SK-N-SH treated with all-trans-retinoic acid at 6 μM for 48 hours (cell line): ENCODE measurements at places on chromosomes 5 and 9.

GRCh38 chr5:154193701-154194121, 3.2 kb downstream of the GALNT10 start:
- peak; percentile 45 for ATAC-seq

DNA sequence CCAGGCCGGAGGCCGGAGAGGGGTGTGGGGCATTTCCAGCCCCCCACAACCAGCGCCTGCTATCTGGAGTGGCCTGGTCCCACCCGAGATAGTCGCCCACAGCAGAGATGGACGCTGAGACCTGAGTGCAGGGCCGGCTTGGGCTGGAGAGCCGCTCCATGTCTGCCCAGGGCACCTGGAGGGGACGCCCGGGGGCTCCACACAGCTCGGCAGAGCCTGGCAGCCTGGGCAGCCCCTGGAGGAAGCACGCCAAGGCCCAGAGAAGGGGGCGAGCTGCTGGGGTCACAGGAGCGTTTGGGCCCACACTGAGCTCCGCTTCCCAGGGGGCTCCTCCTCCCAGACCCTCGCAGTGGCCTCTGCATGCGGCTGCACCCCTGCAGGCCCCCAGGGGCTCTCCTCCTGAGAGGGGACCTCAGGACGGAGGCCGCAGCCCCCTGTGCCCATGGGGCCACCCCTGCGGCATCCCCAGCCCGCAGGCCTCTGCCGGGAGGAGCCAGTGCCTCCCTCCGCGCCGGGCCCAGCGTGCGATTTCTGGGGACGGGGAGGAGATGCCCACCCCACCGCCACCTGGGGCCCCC, 42.2 kb upstream of the EGFL7 start:
- no peak for ATAC-seq

GRCh38 chr5:128673411-128673957, 135.4 kb upstream of the FBN2 start:
- no peak for ATAC-seq

DNA sequence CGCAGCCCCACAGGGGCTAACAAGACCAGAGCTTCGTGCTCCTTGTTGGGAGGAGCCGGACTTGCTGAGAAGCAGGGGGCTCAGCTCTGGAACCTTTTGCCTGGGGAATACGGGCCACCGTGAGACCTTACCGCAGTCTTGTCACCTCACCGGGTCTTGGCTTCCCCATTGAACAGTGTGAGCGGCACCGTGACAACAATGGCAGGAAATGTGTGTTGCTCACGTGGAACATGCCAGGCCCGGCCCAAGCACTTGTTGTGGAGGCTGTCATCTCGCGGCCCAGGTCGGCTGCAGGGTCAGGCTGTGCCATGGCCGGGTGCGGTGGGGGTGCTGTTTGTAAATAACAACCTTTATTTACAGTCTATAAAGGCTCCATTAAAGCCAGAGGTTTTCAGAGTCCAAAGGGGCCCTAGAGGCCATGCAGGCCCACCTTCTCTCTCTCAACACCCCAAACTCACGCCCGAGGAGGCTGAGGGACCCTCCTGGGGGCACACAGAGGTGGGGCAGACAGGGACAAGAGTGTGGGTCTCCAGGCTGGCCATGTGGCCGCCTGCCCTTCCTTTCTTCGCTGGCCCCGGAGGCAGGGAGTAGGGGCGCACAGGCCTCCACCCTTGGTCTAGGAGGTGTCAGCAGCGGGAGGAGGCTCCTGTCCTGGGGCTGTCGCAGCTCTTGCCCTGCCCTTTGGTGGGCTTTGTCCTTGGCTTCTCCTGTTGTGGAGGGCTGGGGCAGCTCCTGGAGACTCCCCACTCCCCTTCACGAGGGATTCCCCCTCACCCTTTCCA, 79.7 kb downstream of the TSPAN17 start:
- ATAC-seq: no peak

DNA sequence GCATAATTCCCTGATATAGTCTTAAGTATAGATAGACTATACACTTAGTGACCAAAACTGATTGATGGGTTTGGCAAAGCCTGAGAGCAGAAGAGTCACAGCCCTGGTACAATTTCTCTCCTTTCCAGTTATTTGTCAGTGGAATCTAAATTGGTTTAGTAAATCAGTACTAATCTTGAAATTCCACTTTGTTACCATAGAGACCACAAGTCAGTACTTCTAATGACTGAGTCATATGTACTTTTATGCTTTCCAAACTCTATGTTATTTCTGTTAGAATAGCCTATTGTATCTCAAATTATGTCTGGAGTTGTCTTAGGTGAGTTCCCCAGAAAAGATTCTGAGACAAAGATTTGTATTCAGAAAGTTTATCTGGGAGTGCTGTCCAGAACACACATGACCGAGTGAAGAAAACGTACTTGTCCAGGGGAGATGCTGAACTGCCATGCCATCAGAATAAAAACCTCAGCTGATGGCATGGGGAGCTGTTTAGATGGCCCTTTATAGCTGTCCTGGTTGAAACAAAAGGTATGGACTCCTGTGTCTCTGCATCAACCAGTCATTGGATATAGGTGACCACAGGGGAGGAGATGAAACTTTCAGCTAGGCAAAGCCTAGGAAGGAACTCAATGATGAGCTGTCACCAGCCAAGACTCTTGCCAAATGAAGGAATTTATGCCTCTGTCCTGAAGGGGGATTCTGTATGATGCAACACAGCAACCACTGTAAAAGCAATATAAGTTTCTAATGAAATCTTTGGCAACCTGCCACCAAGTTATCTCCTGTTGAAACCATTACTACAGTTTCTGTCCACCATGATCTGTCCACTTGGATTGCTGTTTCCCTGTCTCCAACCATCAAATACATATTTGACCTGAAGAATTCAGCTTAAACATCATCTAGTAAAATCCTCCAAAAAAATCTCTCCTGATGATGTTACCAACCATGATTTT, 18.0 kb upstream of the SMC2 start:
- ATAC-seq: peak; percentile 81

DNA sequence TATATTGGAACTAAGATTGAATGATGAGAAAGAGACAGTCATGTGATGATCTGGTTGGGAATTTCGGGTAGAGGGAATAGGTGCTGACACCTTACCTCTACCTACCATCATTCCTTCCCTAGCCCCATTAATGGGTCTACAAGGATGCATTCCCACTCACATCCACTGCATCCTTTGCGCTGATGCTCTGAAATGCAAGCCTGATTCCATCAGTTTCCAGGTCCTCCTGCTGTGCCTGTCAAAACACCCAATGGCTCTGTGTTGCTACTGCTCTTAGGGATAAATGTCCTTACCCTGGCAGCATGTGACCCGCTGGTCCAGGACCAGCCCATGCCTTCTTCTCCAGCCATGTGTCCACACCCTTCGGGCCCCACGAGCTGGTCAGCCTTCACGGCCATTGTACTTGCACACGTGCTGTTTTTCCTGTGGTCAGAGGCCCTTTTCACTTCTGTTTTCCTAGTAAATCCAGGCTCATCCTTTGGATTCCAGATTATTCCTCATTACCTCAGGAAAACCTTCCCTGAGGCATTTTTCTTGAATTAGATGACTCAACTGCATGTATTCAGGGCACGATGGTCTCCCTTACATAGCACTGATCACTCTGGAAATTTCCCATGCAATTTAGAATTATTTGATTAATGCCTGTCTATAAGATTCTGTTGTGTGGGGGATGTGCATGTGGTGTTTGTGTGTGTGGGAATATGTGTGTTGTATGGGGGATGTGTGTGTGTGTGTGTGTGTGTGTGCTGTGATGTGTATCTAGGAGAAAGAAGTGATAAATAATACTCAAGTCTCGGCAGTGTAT, 185.0 kb downstream of the DIRAS2 start:
- no peak for ATAC-seq

DNA sequence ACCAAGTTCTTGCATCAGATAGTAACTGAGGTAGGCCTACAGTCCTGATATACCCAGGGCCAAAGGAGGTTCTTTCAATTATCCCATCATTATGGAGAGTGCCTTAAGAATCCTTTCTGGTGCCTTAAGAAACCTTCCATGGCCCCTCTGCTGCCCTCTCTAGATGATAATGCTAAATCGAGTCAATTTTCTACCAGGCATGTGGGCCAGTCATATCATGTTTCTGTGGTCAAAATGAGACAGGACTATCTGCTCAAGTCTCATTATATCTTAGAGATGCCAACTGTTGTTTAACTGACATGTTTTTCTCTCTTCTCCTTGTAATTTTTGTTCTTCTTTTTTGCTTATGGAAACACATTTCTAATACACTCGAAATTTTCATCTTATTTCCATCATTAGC, 127.6 kb downstream of the EDIL3 start:
- no peak for ATAC-seq

DNA sequence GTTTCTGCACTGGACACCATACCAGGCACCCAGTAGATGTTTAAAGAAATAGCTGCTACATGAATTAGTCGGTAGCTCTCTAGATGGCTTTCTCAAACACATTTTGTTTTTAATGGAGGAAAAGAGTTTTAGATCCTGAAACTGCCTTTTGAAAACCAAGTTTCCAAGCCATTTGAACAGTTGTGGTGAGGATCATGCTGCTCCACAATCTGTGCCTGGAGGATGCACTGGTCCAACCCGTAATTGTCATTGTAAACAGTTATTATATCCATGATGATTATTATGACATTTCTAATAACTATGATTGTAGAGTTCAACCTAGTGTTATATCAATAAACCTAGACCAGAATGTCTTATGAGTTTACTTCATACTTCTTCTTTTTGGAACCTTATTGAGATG, 35.9 kb upstream of the ZFAND5 start:
- no peak for ATAC-seq

DNA sequence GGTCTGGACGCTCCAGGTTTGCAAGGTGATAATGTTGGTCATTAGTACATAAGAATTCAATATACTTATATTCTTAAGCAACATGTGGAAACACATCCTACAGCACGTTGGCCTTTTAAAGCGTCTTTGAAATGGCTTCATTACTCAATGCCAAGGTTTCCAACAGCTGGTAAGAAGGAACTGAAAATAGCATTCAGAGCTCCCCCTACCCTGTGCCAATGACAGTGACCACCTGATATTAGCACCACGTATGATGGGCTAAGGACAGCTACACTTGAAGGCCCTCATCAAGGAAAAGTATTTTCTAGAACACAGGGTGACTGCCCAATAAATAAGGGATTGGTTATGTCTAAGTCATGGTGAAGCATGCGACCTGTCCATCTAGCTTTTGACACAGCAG, 9.9 kb downstream of the ZNF622 start:
- no peak for ATAC-seq

DNA sequence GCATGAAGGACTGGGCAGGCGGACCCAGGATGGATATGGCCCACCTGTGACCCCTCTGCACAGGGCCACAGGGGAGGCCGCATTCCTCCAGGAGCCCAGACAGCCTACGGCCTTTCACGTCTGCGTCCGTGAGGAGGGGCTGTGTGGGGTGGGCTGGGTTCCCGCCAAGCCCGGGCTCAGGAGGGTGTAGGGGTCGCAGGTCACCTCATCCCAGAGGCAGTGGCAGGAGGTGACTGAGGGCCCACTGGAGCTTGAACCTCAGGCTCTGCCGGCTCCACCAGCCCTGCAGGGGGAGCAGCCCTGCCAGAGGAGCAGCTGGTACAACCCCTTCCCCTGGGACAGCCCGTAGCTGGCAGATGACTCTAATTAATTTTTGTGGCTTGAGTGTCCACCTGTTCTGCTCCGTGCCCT, 40.7 kb upstream of the CACNA1B start:
- ATAC-seq: no peak

- ATAC-seq: no peak
Measured at GRCh38 chr5:136722086-136722485, 356.7 kb upstream of the TRPC7 start.

GRCh38 chr5:154213592-154213991, 23.1 kb downstream of the GALNT10 start:
- ATAC-seq: no peak

DNA sequence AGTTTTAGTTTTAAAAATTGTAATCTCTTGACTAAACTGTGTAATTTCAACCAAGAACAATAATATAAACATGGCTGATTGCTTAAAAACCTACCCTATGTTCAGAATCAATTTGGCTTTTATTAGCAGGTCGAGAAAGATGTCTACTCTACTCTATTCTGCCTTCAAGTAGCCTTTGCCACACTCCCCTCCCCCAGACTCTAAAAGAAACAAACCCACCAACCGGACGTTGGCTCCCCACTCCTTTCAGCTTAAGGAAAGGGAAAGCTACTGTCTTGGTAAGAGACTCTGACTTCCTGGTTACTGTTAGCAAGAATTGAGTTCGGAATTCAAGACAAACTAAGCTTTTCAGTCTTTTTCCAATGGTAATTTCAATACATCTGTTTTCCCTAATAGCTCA, 46.7 kb downstream of the TNFAIP8 start:
- ATAC-seq: no peak

GRCh38 chr5:91361790-91362189, 21.3 kb downstream of the ARRDC3 start:
- no peak for ATAC-seq

GRCh38 chr5:93587597-93588351, 4.8 kb downstream of the NR2F1 start:
- no peak for ATAC-seq

- ATAC-seq: no peak
Measured at GRCh38 chr9:19783500-19783899, 5.3 kb downstream of the SLC24A2 start.

DNA sequence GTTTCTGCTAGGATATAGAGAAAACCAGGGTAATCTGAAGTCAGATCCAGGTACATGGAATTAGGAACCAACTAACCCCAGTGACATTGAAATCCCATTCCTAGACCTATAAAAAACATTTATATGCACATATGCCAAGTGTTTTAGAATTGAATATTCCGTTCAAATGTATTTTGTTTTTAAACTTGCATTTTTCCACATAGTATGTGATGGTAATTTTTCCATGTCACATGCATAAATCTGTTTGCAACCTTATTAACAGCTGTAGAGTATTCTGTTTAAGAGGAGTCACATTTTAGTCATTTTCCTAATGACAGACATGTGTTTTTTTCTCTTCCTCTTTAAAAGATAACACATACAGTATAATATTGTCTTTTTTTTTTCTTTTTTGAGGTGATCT, 50.2 kb downstream of the FOCAD start:
- no peak for ATAC-seq

GRCh38 chr9:135554718-135555117, 6.8 kb upstream of the PAEP start:
- ATAC-seq: no peak

GRCh38 chr9:37425298-37425752, 2.8 kb downstream of the GRHPR start:
- ATAC-seq: no peak

- peak; percentile 54 for ATAC-seq
Measured at GRCh38 chr9:100346836-100347235, 5.9 kb downstream of the TEX10 start.

DNA sequence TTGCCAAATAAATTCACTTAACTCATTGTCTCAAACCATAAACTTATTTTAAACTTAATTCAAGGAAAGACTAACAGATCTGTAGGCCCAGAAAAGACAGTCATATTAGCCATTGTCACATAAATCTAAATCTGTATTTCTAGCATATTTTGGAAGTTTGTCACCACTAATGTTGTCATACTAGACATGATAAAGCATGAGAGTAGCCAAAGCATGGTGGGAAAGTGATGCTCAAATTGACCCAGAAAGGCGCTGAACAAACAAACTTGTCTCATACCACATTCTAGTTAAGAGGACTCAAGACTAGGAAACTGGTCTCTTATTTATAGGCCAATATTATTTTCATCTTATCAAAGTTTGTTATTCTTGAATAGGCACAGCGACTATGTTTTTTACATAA, 99.4 kb downstream of the VCAN start:
- ATAC-seq: no peak
